Fibroblast of lung (primary cell): ENCODE measurements at places on chromosomes 1 and 21.

GRCh38 chr1:32112806-32113375 is 5.0 kb downstream of the KPNA6 start:
- peaks cover 8% of the 10 kb centered on the region for H3K4me1 ChIP-seq
- H3K4me3 ChIP-seq: no peak overlapping the region
- no peak for DNase-seq
- H3K27ac ChIP-seq: no peak overlapping the region
- H3K36me3 ChIP-seq: peaks cover 2% of the 10 kb centered on the region
- no peaks in the 10 kb centered on the region for H3K27me3 ChIP-seq

DNA sequence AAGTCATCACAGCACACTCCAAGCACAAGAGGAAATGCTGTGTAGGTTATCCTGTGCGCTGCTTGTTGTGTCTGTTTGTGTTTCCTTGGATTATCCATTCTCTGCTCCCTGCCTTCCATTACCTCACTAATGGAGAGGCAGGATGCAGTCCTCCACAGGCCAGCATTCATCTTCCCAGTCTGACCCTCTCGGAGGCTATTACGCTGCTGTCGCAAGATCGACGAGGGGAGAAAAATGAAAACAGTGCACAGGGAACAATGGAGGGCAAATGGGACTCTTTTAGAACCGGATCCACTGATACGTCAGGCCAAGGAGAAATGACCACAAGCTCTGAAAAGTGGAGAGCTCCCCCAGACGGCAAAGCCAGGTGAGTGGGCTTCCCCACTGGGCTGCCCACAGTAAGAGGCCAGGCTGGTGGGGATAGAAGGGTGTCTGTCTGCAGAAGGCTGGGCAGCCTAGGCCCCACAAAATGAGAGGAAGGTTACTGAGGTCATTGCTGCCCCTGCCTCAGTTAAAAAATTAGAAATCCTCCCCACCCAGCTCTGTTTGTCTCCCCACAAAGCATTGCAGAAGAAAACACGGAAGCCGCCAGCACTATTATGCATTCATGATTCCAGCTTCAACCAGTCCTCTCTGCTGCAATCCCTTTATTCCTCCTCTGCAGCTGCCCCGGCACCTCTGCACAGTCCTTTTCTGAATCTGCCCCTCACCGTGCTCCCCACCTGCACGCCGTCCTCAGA is 21.7 kb downstream of the LRRN2 start:
- no peak for DNase-seq
- no peaks in the 10 kb centered on the region for H3K36me3 ChIP-seq
- peaks cover 10% of the 10 kb centered on the region for H3K27me3 ChIP-seq
- H3K4me3 ChIP-seq: no peak overlapping the region
- H3K27ac ChIP-seq: no peak overlapping the region
- no peaks in the 10 kb centered on the region for H3K4me1 ChIP-seq

DNA sequence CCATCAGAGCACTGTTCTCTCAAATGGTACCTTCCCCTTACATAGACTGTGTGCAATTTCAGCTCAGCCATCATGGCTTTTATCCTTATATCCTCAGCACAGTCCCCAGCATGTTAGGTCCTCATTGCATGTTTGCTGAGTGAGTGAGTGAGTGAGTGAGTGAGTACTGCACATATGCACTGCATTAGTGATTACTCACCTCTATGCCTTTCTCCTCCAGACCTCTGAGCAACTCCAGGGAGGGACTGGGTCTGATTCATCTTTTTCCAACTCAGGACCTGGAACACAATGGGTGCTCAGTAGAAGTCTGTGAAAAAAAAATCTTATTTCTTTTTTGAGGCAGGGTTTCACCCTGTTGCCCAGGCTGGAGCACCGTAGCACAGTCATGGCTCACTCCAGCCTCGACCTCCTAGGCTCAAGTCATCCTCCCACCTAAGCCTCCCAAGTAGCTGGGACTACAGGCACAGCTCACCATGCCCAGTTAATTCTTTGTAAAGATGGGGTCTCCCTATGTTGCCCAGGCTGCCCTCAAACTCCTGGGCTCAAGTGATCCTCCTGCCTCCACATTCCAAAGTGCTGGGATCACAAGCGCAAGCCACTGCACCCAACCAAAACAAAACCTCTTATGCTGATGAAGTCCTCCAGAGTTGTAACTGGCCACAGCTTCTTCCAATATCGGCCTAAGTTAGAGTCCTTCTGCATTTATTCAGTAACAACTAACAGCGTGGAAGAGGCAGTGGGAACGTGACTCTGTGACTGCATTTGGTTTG is 23.7 kb downstream of the RNU5D-1 start:
- H3K27me3 ChIP-seq: no peaks in the 10 kb centered on the region
- H3K4me1 ChIP-seq: peaks cover 21% of the 10 kb centered on the region
- H3K36me3 ChIP-seq: no peaks in the 10 kb centered on the region
- no peak overlapping the region for H3K4me3 ChIP-seq

GRCh38 chr1:54335011-54335754 is 71.0 kb downstream of the SSBP3 start:
- H3K4me1 ChIP-seq: peaks cover 33% of the 10 kb centered on the region
- peak overlapping the region; percentile 42 for H3K4me3 ChIP-seq
- H3K27ac ChIP-seq: peak overlapping the region; percentile 99
- DNase-seq: peak; percentile 51
- H3K27me3 ChIP-seq: no peaks in the 10 kb centered on the region
- no peaks in the 10 kb centered on the region for H3K36me3 ChIP-seq
